ENCODE measurements at places on chromosomes 1 and 21.

GRCh38 chr1:64459743-64460142, 10.2 kb upstream of the CACHD1 start:
- no peak for DNase-seq

- no peak for DNase-seq
Measured at GRCh38 chr21:39453571-39454179, 1.9 kb downstream of the SH3BGR start.

GRCh38 chr1:78236716-78237115, 190.9 kb downstream of the GIPC2 start:
- no peak for DNase-seq

DNA sequence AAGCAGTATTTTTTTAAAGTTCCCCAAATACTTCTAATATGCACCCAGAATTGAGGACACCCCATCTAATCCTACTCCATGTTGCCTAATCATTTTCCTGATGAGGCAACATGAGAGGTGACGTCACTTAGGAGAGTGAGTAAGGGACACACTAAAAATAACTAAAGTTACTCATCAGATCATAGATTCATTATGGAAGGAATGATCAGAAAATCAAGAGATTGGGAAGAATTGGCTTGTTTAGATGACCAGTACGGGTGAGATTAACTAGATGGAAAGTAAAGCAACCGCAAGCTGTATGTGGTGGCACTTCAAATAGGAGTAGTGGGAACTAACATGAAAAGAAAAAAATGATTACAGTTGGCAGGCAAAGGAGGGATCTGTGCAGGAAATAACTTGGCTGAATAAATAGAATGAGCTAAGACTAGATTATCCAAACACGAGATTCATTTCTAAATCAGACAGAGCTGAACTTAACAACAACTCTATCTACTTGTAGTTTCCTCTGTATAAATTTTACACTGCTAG, 61.4 kb upstream of the CXADR start:
- no peak for DNase-seq

GRCh38 chr1:25581764-25582163, 34.8 kb upstream of the MAN1C1 start:
- no peak for DNase-seq

DNA sequence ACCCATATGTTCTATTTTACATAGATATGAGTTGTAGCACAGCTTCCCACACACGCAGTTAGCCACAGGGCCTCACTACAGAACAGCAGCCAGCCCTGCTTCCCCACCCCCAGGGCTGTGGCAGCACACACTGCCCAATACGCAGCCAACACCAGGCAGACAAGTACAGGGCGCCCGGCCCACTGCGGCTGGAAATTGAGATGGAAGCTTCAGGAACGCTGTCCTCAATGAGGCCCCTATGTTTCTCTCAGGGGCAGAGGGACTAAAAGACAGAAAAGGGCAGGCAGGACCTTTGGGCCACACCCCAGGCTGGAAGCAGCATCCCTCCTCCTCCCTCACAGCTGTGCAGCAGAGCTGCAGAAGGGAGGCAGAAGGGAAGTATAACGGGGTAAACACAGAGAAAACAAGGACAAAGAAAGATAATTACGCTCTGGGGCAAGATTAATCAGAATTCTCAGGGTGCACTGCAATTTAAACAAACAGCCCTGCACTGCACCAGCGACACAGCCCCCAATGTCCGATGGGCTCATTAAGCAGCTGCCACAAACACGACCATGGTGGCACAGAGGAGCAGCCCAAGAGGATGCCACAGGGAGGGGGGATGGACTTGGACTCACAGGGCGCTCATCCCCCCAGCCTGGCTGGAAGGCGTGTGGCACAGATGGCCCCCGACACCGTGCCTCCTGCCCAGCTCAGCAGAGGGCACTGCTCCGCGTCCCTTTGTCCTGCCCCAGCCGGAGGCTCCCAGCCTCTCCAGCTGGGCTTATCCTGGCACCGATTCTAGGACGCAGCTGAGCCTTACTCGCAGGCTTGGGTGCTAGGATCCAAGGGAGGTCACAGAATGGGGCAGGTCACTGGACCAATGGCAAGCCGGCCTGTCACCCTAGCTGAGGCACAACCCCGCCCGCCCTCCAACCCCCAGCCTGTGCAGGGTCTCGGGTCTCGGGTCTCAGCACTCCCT, 14.2 kb downstream of the WDR4 start:
- no peak for DNase-seq

DNA sequence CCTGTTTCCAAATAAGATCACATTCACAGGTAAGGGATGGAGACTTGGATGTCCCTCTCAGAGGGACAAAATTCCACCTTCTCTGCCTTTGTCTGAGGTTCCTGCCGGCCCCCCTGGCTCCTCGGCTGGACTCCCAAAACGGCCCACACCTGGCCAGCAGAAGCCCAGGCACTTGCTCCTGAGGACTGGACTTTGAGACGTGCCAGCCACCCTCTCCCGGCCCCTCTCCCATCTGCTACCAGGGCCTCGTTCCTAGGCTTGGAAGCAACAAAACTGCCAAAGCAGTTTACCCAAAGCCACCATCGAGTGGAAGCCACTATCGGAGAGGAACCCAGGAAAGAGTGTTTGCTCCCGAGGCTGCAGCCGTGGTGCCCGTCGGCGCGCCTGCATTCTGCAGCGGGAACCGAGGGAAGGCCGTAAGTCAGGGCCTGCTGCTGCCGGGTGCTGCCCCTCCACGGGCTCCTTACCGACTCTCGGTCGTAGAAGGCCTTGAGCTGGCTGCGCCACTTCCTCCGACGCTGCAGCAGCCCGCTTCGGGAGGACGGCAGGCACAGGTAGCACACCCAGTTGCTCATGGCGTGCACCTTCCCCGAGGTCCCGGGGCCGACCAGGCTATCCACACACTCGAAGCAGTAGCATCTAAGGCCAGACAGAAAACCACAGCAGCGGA, 3.5 kb downstream of the DNMT3L start:
- no peak for DNase-seq

- DNase-seq: no peak
Measured at GRCh38 chr1:171699531-171699930, 42.3 kb downstream of the VAMP4 start.

GRCh38 chr1:117671781-117672501, 66.1 kb downstream of the TENT5C start:
- no peak for DNase-seq

GRCh38 chr1:201937624-201938213, 8.6 kb downstream of the LMOD1 start:
- DNase-seq: no peak

DNA sequence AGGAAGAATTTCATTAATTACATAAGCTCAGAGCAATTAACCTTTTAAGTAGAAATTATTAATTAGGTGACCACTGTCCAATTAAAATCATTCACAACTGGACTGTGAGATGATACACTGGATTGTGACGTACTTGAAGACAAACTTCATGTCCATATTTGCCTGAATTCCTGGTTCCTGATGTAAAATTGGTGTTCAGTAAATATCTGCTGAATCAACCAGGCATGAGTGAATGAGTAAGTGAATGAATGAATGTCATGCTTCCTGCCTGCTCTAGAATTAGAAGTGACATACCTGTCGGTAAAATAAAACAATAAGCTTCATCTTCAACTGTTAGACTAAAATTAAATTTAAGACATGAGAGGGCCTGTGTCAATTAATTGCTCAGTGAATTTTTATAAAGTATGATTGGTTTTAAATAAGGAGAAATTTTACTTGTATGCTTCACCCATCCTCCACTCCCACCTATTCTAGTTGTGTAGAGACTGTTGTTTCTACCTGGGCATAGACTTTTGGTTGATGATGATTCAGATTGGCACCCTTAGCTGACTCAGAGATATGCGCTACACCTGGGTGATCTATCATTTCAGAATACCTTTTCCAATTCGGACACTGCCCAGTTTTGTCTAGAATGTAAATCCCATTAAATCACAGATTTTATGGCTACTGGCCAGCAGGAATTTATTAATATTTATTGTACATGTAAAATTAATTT, 56.9 kb upstream of the PTGS2 start:
- no peak for DNase-seq

GRCh38 chr1:60960891-60961461, 121.4 kb upstream of the NFIA start:
- DNase-seq: no peak

DNA sequence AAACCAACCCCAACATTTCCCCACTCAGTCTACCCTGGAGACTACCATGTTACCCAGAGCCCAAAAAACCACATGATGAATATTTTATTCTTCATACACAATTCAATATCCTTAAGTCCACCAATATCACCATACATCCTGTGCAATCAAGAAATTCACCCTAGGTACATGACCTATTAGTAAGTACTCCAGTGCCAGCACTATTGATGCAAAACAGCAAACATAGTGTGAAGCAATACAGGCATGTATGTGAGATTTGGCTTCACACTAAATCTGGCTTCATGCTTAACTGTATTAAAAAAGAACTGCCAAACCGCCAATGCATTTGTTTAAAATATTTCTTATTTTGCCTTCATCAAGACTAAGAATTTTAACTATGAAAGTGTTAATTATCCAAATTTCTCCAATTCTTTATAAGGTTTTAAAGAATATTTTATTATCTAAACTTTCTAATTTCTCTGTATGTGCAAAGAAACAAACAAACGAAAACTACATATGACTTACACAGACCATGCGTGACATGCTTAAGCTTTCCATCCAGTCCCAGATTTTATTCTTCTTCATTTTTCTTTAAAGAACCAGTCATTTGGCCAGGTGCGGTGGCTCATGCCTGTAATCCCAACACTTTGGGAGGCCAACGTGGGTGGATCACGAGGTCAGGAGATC, 22.4 kb upstream of the TMEM125 start:
- DNase-seq: no peak

DNA sequence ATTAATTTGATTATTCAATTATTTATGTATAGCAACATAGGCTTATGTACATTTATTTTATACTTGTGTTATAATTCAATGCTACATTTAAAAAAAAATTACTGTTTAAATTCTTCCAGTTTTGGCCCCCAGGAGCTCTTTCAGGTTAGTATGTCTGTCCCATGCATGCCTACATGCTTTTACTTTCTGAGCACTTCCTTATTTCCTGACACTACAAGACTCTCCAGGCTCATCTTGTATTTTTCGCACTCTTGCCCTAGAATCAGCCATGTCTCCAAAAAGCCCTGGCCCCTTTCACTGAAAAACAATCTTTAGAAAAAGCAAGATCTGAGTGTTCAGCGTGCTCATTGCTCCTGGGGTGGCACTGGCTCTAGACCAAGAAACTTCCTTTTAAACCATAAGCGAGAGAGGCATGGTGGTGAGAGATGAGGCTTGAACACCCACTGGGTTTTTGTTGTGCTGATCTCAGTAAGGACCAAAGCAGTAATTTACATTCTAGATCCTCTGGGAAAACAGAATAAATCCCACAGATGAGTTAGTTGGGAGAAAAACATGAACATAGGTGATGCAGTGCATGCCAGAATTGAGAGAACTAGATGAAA, 95.0 kb downstream of the SLC30A10 start:
- DNase-seq: no peak

GRCh38 chr1:100862591-100862990, 32.1 kb downstream of the EXTL2 start:
- DNase-seq: no peak

GRCh38 chr1:21021311-21021710, 155.4 kb downstream of the EIF4G3 start:
- no peak for DNase-seq

DNA sequence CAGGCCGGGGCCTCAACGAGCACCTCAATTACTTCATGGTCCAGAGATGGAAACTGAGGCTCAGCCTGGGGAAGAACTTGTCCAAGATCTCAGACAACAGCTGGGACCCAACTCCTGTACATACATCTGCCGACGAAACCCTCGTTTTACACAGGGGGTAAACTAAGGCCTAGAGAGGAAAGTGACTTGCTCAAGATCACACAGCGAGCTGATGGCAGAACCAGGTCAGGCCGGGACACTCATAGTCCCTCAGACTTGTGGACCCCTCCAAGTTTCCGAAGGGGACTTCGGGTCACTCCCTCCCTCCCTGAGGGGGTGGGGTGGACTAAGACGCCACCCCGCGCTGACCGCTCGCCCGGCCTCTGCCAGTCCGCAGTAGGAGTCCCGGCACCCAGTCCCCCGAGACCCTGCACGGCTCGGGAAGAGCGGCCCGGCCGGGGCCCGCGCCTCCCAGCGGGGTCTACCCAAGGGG, 430 bp downstream of the WASF2 start:
- no peak for DNase-seq

DNA sequence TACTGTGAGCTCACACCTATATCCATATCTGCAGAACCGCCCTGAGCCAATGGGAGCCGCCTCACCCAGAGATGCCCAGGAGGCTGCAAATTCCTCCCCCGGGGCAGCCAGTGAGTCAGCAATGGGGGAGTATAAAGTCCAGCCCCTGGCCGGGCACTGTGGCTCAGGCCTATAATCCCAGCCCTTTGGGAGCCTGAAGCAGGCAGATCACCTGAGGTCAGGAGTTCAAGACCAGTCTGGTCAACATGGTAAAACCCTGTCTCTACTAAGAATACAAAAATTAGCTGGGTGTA, 5.0 kb upstream of the CLCNKB start:
- DNase-seq: no peak

DNA sequence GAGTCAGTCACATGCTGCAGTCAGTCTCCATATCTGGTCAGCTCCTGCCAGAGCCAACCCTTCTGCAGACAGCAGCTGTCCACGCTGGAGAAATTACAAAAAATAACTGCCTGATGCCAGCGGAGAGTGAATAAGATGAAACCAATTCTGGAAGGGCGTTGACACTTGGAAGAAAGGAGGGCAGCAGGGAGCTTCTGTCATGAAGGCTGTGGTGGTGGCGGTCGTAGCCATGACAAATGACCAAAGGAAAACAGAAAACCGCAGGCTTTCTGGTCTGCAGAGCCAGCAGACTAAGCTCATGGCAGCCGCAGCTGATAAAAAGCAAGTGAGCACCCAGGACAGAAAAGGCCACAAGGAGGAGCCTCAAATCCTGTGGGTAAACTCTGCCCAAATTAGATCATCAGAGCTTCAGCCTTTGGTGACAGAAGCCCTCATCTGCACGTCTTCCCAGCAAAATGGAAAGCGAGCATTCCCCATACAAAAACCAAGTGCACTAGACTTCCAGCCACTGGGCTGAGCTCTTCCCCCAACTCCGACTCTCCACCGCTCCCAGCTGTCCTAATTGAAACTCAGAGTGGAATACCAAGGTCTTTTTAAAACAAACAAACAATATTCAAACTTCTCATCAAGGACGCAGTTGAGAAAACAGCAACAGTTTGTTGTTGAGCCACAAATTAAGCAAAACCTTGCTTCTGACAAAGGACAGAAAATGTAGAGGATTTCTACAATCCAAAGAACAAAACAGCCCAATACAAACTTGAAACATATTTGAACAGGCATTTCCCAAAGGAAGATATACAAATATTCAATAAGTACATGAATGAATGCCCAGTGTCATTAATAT, 28.7 kb downstream of the RSPH1 start:
- no peak for DNase-seq

All from stimulated activated CD4-positive, alpha-beta T cell treated with anti-CD3 and anti-CD28 coated beads, Interleukin-1b, Interleukin-23, amount 100 ng/mL, for 1 hour (primary cell).